ENCODE measurements at places on chromosomes 6 and 20.

GRCh38 chr20:34155836-34156235 is 43.8 kb upstream of the EIF2S2 start:
- DNase-seq: no peak

DNA sequence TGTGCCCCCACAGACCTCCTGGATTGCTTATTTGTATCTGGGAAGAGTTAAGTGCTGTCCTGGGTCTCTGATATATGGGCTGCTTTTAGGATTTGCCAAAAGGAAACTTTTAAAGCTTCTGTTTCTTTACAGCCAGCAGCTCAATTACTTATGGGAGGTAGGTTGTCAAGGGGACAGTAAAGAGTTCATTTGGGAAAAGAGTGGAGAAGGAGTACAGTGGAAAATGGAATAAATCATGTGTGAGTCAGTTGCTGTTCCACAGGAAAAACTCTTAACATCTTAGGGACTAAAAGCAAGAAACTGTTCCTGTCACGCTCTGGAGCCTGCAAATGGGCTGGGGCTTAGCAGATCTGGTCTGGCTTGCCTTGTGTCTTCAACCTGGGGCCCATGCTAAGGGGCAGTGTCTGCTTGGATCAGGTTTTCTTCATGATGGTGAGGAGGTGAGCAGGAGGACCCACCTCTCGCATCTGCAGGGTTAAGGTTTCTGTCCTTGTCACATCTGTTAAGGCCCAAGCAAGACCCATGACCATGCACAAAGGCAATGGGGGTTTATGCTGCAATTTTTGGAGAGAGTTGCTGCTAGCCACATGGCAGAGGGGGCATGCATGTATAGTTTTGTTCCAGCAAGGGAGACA is 8.7 kb upstream of the CST1 start:
- no peak for DNase-seq

DNA sequence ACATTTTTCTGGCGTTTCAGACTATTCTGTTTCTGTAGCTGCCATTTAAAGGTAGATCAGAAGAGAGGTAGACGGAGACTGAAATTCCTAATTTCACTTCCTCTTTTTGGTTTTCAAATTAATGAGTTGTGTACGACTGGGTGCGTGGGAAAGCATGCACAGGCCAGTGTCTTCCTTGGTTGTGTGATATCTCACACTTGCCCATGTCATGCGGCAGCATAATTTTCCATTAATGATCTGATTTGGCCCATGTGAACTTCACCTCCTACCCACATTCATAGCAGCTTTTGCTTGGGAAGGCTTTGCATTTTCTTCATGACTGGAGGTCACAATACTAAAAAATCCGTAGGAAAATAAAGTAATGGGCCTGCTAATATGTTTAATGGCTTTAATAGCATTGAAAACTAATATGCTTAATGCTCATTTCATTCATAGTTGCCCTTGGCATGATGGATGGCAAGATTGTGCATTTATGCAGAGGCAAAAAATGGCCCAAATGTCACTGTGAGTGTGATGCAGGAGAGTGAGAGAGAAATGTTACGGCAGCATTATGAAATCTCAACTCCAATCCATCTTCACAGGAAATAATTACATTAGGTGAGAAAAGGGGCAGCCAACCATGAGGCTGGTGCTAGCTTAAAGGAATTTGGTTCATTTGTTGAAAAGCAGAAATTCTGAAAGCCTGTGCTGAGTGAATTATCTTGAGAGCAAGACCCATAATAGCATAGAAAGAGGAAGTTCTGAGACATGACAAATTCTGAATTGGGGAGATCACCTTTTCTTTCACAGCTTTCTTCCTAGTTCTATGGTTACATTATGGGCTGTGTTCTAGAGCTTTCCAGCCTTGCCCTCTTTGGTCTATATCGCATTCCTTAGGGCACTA is 69.0 kb upstream of the UST start:
- no peak for DNase-seq

DNA sequence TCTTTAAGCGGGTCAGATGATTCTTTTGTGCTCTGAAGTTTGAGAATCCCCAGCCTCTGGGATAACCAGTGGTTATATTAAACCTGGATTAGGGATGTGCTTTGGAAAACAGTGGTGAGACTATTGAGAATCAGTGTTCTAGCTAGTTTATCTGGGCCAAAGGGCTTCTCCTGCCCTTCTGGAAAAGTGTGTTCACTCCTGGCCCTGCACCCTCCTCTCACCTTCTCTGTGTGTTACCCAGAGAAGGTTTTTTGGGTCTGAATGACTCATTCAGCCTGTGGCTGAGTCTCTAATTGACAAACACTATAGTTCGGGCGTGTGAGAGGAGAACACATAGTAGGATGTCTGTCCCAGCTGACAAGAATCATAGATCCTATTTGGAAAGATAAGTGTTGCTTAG is 66.7 kb downstream of the LRRC1 start:
- DNase-seq: no peak

DNA sequence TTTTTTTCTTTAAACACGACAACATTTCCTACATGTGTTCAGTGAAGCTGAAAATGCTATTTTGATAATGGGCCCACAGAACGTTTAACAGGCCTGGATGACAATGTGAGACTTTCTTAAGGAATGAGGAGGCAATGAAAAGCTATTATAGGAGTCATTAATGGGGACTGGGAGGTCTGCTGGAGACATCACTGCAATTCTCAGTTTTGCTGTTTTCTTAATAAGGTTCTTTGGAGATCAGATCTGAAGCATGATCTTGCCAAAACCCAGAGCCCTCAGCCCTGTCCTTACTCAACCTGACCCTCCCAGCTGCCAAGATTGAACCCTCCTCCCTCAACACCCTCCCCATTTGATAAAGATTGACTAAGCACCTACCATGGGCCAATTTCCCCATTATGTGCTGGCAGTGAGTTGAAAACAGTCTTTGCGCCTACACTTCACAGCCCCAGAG is 353.1 kb downstream of the MAFB start:
- no peak for DNase-seq

DNA sequence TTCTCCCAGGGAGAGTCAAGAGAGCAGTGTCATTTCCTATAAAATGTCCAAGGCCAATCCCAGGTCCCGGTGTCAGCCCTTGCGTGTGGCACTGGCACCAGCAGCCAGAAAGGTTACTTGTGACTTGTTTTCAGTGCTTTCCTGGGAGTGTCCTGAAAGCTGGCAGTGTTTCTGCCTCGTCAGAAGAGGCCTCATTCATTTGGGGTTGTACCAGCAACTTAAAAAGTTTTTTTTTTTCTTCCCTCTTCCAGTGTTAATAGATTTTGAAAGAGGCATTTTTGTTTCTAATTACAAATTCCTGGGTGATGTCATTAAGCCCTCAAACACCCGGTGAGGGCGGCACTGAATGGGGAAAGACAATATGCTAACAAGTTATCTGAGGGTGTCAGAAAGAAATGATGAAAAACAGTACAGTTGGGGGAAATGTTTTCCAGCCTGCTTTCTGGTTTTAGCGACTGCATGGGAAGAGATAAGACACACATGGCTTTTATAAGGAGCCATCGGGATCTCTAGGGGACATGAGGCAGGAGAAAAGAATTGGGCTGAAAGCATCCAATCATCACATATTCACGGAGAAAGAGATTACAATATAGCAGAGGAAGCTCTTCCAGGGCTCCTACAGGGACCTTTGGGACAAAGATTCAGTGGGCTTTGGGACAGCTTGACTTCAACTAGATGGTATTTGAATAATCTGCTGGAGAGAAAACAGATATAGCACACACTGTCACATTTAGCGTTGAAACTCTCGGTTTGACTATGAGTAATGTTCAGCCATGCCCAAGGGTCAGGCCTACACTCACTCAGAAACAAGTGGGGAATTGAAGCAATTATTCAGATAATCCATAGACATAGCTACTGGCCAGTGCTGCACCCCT is 153.0 kb downstream of the BCAS1 start:
- DNase-seq: no peak

DNA sequence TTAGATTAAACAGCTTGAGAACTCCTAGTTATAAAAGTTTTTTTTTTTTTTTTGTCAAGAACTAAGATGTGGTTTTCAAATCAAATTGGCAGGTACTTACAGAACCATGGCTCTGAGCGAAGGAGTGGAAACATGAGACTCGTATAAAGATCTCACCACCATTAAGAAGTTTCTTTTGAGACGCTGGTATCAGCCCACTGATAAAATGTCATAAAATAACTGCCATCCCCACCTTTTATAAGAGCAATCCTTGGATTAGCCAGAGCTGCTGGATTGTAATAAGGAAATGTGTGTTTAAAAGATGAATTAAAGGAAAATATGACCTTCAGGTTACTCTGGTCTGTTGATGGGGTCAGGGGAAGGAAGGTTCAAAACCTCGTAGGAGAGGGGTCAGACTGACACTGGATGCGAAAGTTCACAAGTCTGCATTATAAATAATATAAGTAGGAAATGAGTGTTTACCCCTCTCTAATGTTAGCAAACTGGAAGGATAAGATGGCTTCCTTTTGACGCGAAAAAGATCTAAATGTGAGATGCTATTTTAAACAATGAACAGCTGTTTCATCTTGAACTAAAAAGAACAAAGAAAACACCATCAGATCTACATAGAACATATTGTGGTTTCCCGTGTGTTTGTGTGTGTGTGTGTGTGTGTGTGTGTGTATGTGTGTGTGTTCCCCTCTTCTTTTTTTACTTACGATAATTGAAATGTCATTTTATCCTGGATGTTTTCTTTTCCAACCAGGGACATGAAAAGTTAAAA is 386.8 kb upstream of the JAG1 start:
- no peak for DNase-seq

DNA sequence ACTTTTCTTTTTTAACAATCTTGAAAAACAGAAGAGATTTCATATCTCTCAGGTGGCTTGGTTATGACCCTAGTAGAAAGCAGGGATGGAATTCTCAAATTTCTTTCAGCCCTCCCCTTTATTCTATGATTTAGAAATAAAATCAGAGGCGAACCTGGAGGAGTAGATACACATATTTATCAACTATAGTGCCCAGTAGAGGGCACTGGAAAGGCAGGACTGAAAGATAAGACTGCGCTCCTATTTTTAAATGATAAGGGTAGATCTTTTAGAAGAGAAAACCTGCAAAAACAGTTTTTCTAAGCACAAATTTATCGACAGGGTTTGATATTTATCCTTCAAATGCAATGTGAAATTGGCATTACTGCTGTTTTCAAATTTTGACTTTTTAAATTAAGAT is 1296.6 kb downstream of the EPHA7 start:
- no peak for DNase-seq

- DNase-seq: no peak
Measured at GRCh38 chr6:45630801-45631200, 253.1 kb upstream of the SUPT3H start.

DNA sequence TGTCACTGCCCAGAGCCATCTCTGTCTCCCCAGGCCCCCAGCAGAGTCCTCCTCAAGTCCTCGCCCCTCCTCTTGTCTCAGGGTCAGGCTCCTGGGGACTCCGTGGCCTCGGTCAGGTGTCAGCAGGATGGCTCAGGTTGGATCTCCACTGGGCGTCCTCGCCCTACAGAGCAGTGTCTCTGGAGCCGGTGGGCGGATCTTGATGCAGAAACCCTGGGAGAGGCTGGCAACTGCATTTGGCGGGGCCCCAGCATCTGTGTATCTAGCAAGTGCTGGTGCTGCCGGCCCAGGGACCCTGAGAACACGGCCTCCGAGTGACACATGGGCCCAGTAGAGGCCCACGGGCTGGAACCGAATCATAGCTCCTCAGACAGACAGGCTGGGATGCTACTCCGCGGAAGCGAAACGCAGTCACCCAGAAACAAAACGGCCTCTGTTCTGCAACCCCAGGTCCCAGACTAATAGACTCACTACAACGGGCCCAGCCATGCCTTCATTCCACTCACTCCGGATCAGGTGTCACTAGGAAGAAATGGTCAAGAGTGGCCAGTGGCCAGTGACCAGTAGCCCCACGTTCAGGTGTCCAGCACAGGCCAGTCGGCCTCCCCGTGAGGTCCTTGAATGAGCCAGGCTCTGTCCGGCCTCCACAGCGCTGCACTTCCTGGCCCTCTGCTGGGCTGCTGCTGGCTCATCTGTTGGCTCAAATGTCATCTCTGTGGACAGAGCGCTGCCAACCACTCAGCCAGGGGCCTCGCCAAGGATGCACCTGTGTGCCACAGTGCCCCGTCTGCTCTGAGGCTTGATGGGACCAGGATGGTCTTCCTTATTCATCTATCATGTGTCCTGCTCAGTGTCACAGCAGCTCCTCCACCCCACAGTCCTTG is 12.6 kb upstream of the FRMD1 start:
- DNase-seq: no peak

DNA sequence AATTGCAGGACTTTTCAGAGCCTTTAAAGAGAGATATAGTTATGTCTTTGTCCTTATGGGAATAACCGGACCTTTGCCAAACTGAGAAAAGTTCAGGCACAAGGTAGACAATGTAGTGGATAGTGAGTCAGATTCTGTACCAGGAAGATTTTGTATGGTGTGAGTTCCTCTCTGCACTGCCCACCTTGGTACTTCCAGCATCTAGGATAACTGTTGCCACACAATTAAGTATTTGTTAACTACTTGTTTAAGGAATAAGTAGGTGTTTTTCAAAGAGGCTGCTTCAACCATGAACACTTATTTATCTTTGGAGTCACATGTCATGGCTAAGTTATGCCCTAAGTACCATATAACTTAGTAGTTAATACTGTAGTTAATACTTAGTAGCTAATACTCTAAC is 131.8 kb upstream of the DOK5 start:
- no peak for DNase-seq

DNA sequence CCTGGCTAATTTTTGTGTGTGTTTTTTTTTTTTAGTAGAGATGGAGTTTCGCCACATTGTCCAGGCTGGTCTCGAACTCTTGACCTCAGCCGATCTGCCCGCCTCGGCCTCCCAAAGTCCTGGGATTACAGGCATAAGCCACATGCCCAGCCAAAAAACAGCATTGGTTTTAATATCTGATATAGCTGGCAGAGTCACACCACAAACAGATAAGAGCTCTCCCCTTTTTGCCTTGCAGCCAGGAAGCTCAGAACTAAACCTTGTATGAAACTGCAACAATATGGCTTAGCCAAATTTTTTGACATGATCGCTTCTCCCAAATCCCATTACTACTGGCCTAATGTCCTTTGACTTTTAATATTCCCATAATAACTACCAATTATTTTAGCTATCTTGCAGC is 4.9 kb downstream of the ACOT8 start:
- DNase-seq: no peak

- DNase-seq: no peak
Measured at GRCh38 chr20:54068495-54068894, 1.9 kb downstream of the BCAS1 start.

DNA sequence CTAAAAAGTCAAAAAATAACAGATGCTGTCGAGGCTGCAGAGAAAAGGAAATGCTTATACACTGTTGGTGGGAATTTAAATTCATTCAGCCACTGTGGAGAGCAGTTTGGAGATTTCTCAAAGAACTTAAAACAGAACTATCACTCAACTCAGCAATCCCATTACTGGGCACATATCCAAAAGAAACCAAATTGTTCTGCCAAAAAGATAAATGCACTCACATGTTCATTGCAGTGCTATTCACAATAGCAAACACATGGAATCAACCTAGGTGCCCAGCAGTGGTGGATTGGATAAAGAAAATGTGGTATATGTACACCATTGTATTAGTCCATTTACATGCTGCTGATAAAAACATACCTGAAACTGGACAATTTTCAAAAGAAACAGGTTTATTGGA is 116.0 kb upstream of the VGLL2 start:
- no peak for DNase-seq

Data from DMS 273 treated with DMSO at 0.1 percent for 48 hours (cell line).